Anterior cingulate cortex (tissue), 58 donors: ENCODE measurements at places on chromosomes 1 and 21.
A peak's percentile ranks its signal among the peaks of the same experiment; 100 is the strongest.

- DNase-seq, result no peak
These were observed 21.7 kb downstream of the PARK7 start for GRCh38 chr1:7983086-7983778.

DNA sequence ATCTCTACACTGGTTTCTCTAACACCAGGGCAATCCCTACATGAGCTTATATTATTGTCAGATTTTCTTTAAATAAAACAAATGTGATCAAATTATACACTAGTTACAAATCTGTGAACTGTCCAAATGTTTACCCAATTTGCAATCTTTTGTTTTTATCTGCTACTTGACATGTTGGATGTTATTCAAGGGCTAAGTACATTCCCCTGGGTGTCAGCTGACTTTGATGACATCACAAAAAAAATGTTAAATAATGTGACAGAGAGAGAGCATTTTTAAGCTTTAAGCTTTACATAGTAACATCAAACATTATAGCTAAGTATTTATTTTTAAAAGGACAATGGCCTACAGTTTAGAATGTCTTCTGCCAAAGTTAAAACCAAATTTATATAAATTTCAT, 431.3 kb upstream of the PKN2 start:
- DNase-seq, result no peak

DNA sequence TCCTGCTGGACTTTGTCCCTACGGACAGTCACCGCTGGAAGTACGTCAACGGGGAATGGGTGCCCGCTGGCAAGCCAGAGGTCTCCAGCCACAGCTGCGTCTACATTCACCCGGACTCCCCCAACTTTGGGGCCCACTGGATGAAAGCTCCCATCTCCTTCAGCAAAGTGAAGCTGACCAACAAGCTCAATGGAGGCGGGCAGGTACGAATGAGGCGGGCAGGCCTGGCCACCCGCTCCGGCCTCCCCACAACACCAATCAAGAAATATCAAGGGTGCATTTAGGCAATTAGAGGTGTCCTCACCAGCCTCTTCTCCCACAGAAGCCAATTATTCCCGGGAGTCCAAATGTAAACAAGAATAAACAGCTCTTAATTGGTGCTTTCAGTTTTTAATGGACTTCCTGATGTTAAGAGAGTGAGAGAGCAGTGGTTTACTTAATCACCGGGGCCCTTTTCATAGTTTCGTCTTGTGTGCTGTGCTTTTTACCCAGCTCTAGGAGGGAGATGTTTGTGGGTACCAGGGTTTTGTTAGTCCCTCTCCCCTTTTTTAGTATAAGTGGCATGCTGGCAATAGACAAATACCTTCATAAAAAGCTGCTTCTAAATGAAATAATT, 10.7 kb downstream of the TBX19 start:
- no peak for DNase-seq

GRCh38 chr21:42515708-42516502, 2.3 kb downstream of the SLC37A1 start:
- no peak for DNase-seq

- peak; percentile 85 for DNase-seq
These were observed at the start of gene UBQLN4 for GRCh38 chr1:156053768-156054499. TSS of gene UBQLN4 (minus strand) at chr1:156053798. CDS start at chr1:156053701, 97 bp downstream.

- no peak for DNase-seq
These were observed 43.7 kb upstream of the LRRC7 start for GRCh38 chr1:69524015-69524414.

- DNase-seq, result no peak
These were observed 18.3 kb upstream of the ITLN2 start for GRCh38 chr1:160972939-160973338.

DNA sequence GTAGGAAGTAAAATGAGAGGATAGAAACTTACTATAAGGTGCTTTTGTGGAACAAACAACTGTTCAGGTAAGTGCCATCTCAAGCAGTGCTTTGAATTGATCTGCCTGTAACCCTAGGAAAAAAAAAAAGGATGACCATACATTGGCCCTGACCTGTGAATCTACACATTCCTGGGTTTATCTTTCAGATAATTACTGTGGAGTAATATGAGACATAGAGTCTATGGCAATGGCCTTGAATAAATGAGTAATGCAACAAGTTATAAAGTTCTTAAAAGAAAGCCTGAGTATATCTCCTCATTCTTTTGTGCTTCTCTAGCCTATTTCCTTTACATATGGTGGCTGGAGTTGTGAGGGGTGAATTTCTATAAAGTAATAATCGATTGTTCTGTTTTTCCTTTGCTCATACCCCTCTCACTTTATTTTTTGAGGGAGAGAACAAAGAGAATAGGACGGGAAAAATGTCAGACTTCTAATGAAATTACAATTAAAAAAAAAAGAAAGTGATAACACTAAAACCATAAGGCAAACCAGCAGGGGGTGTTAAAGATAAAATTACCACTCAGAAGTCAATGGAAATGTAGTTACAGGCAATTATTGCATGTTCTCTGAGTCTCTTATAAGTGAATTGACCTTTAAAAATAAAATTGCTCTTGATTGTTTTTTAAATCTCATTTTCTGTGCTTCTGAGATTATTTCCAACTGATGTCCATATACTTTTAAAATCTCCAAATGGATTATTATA, 12.4 kb upstream of the ATP1A1 start:
- DNase-seq, result no peak

GRCh38 chr1:93567255-93567918, 114.2 kb downstream of the BCAR3 start:
- DNase-seq, result no peak

DNA sequence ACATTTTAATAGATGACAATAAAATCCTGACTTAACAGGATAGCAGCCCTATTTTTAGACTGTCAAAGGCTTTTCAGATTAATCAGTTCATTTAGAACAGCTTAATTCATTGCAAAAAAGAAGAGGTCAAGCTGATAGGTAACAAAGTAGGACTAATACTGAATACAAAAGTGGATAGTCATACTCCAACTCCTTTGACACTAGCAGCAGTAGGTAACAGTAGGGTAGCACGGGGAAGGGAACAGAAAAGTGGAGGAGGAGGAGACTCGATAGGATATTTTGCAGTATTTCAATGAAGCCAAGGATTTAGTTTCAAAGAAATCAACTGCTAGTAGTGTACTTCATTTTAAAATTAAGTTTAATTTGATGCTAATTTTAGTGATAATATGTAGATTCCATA, 51.1 kb downstream of the USP1 start:
- DNase-seq, result no peak

DNA sequence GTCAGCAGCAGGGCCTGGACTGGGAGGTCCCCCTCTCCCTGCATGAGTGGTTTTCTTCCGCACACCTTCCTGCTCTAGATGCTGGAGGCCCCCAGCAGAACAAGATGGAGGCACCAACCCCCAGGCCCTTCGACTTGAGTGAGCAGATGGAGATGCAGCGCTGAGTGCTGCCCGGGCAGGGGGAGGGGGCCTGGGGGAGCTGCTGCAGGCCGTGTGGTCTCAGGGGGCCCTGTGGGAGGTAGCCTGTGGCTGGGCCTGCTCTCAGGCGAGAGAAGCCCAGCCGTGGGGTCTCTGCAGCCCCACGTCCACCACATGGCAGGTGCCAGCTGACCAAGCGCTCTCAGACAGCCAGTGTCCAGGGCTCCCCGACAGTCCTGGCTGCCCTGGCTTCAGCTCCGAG, 1.2 kb upstream of the FAAP20 start:
- DNase-seq, result no peak

- DNase-seq, result no peak
These were observed 18.5 kb downstream of the SELL start for GRCh38 chr1:169692756-169693460.

DNA sequence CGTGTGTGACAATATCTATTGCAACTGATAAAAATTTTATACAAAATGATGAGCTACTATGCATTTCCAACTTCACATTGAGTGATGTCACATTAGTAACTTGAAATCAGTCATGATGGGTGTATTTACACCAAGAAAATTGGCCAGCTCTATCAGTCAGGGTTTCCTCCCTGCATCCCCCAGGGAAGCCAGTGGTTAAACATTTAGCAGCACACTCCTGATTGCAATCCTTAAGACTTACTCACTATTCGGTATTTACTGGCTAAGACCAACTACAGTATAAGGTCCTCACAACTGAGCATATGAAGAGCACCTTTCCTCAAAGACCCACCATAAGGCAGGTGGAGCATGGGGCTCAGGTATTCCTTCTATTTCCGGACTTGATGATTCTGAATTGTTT, 41.3 kb upstream of the PTGFRN start:
- no peak for DNase-seq

GRCh38 chr1:94095744-94096469, 25.0 kb downstream of the ABCA4 start:
- no peak for DNase-seq

GRCh38 chr1:224737353-224737727, 121.2 kb downstream of the CNIH3 start:
- no peak for DNase-seq

DNA sequence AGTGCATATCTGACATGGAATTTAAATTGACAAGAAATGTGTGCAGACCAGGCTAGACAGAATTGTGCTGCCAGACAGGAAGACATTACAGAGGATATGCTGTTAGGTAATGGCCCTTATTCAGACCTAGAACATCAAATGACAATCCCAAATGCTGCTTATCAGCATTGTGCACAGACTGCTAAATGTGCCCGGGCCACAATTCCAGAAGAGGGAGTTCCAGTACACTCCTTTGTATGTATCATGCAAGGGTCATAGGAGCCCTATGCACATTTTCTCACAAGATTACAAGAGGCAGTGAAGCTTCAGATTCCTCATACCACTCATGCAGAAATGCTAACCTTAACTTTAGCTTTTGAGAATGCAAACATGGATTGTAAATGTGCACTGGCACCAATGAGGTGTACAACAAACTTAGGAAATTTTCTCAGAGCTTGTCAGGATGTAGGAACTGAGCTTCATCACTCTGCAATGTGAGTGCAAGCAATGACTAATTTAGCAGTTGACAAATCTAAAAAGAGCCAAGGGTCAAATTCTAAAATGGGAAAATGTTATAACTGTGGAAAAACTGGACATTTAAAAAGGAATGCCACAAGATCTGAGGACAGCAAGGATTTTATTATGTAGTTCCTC, 273.5 kb downstream of the COL11A1 start:
- no peak for DNase-seq

- DNase-seq, result no peak
These were observed 45.0 kb downstream of the UBE2G2 start for GRCh38 chr21:44756423-44757185.

GRCh38 chr1:234617986-234618736, 8.2 kb upstream of the IRF2BP2 start:
- DNase-seq, result no peak

GRCh38 chr1:116105996-116106395, 5.2 kb upstream of the MAB21L3 start:
- DNase-seq, result no peak

DNA sequence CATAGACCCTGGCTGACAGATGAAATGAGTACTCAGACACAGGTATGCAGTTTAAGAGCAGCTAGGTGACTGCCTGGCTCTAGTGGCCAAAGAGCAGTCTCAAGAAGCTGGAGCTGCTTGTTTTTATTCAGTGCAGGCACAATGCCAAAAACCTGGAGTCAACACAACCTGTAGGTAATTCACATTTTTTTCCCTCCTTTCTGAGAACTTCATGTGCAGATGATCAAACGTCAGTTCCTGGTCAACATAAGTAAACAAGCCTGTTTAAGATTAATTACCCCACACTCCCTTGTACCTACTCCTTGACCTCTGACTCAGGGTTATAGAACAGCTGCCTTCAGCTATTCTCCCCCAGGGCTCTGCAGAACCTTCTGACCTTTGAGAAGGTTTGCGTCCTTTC, 17.3 kb upstream of the ACADM start:
- no peak for DNase-seq

GRCh38 chr1:6666696-6667095, 34.9 kb downstream of the DNAJC11 start:
- DNase-seq, result no peak

- DNase-seq, result no peak
These were observed 1707.7 kb downstream of the MRPL39 start for GRCh38 chr21:23899561-23899960.

- DNase-seq, result no peak
These were observed 14.8 kb upstream of the PPM1J start for GRCh38 chr1:112729909-112730308.

DNA sequence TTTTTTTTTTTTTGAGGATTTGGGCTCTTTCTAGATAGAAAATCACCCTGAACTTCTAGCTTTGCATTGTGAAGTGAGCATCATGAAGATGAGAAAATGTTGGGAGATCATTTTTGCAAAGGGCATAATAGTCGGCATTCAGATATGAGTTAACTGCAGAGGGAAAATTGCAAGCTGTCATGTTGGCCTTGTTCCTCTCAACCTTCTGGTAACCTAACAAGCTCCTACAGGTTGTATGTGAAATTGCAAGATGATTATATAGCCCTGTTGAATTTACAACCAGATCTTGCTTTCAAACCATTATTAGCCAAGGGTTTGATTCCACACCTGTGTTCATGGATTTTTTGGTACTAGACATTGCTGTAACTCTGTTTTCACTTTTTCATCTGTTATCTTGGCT, 2.2 kb downstream of the ELOA start:
- no peak for DNase-seq

DNA sequence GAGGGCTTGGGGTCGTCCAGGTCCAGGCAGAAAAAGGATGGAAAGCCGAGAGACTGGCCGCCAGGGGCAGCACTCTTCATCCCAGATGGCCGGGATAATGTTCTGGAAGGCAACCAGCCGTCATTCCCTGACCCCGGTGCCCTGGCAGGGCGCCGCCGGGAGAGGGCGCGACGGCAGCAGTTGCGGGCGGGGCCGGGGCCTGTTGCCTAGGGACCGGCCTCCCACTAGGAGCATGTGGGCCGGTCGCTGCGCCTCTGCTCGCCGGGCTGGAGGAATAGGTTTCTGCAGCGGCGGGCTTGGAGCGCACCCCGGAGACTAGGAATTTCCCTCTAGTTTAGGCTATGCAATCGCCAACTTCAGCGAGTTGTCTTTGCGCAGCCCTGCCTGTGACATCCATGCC, 11.0 kb downstream of the DMRTB1 start:
- DNase-seq, result peak; percentile 19

DNA sequence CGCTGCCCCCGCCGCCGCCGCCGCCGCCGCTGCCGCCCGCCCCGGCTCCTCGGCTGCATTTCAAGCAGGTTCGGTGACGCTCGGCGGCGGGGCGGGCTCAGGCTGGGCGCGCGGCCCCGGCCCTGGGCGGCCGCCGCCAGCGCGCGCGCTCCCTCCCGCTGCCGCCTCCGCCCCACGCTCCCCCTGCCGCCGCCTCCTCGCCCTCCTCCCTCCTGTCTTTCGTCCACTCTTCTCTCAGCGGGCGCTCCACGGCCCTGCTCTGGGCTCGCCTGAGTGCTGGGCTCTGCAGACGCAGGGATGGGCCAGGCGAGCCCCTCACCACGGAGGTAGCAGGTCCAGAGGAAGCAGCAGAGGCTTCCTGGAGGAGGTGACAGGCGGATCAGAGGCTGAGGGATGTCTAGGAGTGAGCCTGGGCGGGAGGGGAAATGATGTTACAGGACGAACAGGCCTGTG, at the start of gene LRP8:
Gene LRP8 (minus strand): TSS at position 62 of the 453 bp plus-strand sequence. CDS start 158 bp downstream, outside the sequence.
- peak; percentile 44 for DNase-seq

GRCh38 chr1:27868556-27868931, 3.8 kb upstream of the THEMIS2 start:
- no peak for DNase-seq

- DNase-seq, result no peak
These were observed 2.4 kb downstream of the CD247 start for GRCh38 chr1:167515893-167516321.
